Right forelimb (tissue), 1 donor: ENCODE measurements at places on chromosomes 4 and X.

GRCh38 chr4:90078440-90078839 lies 48.8 kb upstream of the CCSER1 start:
- DNase-seq = no peak

- DNase-seq = no peak
Observed at GRCh38 chrX:13101441-13102139, 57.2 kb upstream of the FAM9C start.

GRCh38 chr4:81562093-81562492 lies 90.4 kb upstream of the RASGEF1B start:
- DNase-seq = no peak

DNA sequence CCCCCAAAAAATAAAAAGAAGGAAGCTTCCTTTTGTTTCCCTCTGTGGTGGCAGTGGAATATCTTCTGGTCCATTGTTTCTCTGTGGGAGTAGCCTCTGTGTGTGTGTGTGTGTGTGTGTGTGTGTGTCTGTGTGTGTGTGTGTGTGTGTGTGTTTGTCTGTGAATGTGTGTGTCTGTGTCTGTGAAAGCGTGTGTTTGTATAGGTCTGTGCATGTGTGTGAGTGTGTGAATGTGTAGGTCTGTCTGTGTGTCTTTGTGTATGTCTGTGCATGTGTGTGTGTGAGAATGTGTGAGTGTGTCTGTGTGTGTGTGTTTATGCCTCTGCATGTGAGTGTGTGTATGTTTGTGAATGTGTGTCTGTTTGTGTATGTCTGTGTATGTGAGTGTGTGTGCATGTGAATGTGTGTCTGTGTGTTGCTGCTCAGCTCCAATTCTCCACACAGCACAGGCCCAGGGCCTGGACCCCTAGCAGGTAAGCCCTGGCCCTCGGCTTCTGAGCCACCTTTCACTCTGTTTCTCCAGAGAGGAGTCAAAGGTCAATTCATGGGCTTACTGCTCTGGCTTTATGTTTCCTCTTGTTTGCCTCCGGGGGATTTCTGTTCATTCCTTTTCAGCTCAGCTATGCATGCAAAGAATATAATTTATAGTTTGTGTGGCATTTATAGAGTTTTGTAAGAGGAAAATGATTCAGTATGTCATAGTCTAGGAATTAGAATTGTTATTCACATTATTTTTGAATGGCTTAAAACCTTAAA lies 89.8 kb downstream of the UCHL1 start:
- no peak for DNase-seq

DNA sequence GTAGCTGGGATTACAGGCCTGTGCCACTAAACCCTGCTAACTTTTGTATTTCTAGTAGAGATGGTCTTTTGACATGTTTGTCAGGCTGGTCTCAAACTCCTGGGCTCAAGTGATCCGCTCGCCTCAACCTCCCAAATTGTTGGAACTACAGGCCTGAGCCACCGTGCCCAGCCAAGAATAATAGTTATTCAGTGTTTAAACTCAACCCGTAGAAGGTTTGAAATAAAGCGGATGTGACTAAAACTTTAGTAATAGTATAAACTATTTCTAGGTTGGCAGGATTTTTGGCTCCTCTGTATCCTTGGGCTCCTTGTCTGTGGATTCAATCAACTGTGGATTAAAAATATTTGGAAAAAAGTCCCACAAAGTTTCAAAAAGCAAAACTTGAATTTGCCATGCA lies 37.8 kb downstream of the PCDH10 start:
- DNase-seq = no peak

- no peak for DNase-seq
Observed at GRCh38 chrX:139077281-139078250, 366.0 kb upstream of the FGF13 start.

- no peak for DNase-seq
Observed at GRCh38 chr4:102076622-102077021, 268.7 kb downstream of the SLC39A8 start.

DNA sequence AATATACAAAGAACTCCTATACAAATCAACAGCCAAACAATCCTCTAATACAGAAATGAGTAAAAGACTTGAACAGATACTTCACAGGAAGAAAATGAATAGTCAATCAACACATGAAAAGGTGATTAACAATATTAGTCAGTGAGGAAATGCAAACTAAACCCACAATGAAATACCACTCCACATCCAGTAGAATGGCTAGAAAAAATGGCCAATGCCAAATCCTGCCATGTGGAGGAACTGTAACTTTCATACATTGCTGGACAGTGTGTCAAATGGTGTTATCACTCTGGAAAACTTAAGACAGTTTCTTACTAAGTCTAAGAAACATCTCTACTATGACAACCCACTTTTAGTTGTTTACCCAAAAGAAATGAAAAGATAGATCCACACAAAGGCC lies 59.5 kb downstream of the NSG1 start:
- DNase-seq = no peak

GRCh38 chr4:121574618-121575017 lies 122.2 kb downstream of the ANXA5 start:
- no peak for DNase-seq
